Melanocyte of skin (primary cell): ENCODE measurements at places on chromosomes 7 and 10. TPM values are rescaled to one million over a fixed set of nuclear protein-coding genes. Genes with fewer than 3 reads are reported as not detected.

Gene LRRC18
- total RNA-seq = not detected in 2 replicates

Gene ANKRD30A
- not detected in 2 replicates for total RNA-seq

Gene EBLN1
- total RNA-seq = not detected in 2 replicates

Gene ZNF488
- total RNA-seq = not detected in 2 replicates

Gene FBH1
- total RNA-seq = 96.2 and 124 TPM in 2 replicates

Gene USP54
- total RNA-seq = 95.6 and 117 TPM in 2 replicates

Gene ITIH5
- under 0.01 and 1.1 TPM in 2 replicates for total RNA-seq

Gene HOXA4
- total RNA-seq = not detected in 2 replicates

Gene ARPC1B
- total RNA-seq = 540 and 734 TPM in 2 replicates

Gene LMBR1
- total RNA-seq = 33.6 and 50.0 TPM in 2 replicates

Gene GLCCI1
- 4.1 and 5.5 TPM in 2 replicates for total RNA-seq

Gene GIMAP8
- not detected in 2 replicates for total RNA-seq

Gene FKBP9
- total RNA-seq = 202 and 272 TPM in 2 replicates

Gene ACTA2
- total RNA-seq = 22.8 and 24.3 TPM in 2 replicates

Gene MMP21
- under 0.01 TPM in 2 replicates for total RNA-seq
